ENCODE measurements at places on chromosomes 2 and 18.
A peak's percentile ranks its signal among the peaks of the same experiment; 100 is the strongest.

- DNase-seq: no peak
These were observed 252.2 kb upstream of the RAB6C start for GRCh38 chr2:129727286-129727685.

GRCh38 chr2:230902180-230902899, 22.7 kb downstream of the GPR55 start:
- DNase-seq: peak; percentile 68

DNA sequence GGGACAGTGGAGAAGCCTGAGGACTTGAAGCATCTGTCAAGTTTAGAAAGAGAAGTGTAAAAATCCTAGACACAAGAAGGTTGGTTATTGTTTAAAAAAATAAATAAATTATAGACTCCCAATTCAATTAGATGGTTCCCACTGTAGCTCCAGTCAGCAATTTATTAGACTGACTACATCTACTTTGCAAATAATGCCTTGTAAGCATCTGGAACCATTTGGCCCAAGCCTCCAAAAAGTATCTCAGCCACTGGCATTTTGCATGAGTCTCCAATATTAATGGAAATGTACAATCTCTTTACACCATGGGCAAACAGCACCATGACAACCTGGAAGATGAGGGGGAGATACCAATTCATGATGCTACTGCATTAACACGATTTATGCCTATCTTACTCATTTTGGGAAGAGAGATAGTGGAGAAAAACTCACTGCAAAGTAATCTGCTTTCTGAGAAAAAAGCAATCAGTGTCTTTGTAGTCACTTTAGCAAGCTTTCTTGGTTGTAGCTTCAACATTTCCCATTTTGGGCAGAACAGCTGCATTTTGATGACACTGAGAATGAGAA, 2.8 kb downstream of the NYAP2 start:
- no peak for DNase-seq

DNA sequence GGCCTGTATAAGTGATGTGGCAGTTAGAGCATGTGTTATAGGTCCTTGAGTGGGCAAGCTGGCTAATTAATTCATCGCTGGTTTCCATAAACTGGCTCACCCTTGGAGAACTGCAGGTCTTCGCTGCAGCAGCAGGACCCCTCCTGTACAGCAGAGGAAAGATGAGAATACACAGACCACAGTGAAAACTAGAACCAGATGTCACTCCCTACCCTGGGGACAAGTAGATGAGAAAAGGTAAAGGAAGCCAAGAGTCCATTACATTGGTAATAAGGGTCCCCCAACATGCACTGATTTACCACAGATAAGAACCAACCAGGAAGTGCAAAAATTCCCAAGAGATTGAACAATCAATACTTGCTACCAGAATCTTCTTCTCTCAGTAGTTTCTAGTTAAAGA, 415.6 kb upstream of the LYPD1 start:
- DNase-seq: no peak

- DNase-seq: no peak
These were observed 347.1 kb downstream of the TXNL1 start for GRCh38 chr18:56291294-56291693.

GRCh38 chr2:132676999-132677398, 7.0 kb upstream of the LYPD1 start:
- no peak for DNase-seq

- no peak for DNase-seq
These were observed 46.6 kb downstream of the SMAD2 start for GRCh38 chr18:47883771-47884413.

GRCh38 chr2:174117951-174118930, 130.1 kb downstream of the OLA1 start:
- no peak for DNase-seq

DNA sequence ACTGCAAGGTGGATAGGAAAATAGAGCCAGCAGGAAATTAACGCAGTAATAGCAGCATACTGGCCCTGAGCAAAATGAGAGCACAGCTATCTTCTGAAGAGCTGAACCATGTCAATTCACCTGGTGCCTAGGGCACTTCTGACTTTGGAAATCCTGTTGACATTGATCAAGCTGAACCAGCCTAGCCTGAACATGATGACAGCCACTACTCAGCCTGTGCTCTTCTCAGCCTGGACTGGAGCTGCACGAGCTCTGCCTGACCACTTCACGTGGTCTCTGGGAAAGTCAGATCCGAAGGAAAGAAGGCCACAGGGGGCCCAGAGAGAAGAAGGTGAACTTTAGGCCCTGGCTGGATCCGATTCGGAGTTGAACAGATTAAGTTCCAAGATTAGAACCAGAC, 421.9 kb downstream of the LPIN1 start:
- DNase-seq: no peak

DNA sequence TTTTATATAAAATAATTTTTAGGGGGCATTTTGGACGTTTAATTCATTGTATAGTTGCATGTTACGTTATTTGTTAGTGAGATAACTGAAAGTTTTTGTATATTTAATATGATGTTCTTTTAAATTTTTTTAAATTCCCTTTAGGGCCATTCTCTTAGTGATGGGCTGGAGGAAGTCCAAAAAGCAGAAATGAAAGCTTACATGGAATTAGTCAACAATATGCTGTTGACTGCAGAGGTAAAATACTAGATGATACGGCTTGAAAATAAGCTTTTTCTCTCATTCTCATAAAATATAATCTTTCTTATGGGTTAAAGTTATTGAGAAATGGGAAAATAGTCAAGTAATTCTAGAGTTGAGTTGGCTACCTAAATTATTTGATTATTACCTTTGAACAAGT, 58.9 kb downstream of the MTX2 start:
- DNase-seq: no peak

DNA sequence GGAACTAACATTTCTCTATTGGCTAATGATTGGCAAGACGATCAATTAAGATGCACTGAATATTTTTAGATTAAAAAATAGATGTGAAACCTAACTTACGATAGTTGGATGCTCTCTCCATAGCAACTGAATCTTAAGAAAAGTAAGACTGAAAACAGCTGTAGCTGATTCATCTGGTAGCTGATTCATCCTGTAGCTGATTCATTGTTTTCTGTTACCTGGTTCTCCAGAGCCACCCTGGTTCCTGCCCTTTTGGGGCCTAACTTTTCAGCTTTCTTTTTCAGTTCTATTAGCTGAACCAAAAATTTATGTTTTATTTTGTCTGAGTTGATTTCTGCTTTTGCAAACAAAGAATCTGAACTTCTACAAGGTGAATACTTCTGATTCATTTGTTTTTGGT, 22.7 kb upstream of the SPR start:
- DNase-seq: no peak

DNA sequence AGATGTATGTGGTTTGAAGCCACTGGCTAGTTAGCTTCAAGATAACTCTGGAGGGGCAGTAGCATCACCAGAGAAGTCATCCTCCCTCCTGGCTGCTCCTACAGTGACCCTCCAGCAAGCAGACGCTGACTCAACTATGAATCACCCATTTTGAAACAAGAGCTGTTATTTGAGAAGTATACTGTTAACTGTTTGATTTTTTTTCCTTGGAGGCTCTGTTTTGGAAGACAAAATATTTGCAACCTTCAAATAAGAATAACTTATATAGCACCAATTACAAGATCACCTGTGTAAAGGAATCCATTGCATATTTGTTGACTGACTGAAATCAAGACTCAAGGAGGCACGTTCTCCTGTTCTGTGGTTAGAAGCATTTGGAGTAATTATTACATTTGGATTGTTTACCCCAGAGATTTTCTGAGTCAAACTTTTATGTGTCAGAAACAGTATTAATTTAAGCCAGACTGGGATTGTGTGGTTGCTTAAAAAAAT, 313.8 kb downstream of the MTX2 start:
- DNase-seq: no peak

DNA sequence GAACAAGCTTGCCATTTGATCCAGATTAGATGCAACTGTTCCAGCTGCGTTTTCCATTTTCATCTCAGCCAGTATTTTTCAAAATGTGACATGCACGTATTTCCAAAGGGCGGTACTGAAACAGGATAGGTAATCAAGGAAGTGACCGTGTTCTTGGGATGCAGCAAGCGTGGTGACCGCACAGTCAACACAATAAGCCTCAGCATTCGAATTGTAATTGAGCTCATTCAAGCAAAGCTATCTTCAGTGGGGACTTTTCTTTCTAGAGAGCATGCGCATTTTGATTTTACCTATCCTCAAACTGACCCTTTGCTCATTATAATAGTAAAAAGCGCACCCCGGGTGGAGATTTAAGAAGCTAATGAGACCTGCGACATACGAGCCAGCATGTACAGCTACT, 3.4 kb upstream of the ALPP start:
- no peak for DNase-seq

GRCh38 chr2:38407111-38407682, 30.1 kb upstream of the ATL2 start:
- DNase-seq: no peak

DNA sequence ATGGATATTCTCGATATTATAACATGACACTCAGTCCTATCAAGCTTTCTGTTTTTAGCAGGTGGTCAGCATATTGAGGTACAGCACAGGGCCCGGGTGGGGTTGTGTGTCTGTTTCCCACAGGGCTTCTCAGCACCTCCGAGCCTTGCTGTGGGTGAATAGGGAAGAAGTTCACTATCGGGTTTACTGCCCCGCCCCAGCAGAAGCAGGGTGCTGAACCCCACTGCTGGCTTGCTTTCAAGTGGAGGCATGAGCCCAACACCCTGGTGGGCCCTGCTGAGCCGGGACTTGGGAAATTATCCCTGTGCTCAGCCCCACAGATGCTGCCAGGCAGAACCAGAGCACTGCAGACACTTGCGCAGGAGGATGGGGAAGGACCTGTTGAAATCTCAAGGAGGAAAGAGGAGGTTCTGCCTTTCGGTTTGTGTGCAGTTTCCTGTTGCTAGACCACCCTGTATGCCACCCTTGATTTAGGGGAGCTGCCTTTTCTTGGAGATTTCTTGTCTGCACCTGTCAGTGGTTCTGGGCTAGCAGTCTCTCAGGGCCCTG, 270.3 kb upstream of the SALL3 start:
- DNase-seq: no peak

DNA sequence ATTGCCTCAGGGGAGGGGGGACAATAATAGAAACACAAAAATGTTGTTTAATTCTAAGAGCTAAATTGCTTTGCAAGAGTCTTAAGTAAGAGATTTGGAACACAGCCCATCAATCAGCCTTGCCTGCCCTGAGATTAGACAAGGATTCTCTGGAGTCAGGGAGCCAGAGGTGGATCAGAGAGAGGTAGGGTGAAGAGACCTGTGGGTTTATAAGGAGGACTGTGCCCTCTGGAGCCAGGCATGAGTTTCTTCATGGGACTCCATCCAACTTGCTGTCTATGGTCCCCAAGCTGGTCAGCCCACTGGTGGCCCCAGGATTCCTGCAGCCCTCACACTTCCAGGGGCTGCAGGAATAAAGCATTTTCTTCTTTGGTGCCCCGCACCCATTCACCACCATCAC, 139.3 kb downstream of the ALK start:
- DNase-seq: no peak

DNA sequence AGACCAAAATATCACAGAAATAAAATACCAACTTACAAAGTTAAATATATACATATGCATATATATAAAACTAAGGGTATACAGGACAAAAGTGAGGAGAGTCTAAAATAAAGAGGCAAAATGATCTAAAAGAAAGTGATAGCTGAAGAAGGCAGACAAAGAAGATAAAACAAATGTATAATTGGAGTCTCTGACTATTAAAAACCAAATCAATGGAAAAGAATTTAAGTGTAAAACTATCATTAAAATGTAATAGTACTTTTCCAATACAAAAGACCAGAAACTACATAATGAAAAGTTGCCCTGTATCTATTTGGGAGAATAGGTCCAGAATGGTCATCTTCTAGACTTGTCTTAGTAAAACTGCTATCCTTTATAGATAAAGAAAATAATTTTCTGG, 267.4 kb upstream of the KLHL14 start:
- DNase-seq: no peak

DNA sequence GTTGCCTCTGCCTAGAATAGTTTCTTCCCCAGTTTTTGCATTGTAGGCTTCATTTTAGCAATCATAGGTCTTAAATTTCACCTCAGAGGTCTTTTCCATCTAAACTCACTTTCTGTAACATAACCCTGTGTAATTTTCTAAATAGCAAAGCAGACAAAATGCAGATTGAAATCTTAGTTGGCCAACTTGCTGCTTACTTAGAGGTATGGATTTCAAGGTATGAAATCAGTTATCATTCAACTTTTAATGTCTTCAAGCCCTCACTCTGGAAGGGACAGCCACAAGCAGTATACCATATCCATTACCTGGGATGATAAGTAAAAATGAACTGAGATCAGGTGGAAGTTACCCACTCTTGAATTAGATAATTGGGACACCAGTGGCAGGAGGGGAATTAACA, 3.9 kb downstream of the CCDC121 start:
- DNase-seq: no peak

DNA sequence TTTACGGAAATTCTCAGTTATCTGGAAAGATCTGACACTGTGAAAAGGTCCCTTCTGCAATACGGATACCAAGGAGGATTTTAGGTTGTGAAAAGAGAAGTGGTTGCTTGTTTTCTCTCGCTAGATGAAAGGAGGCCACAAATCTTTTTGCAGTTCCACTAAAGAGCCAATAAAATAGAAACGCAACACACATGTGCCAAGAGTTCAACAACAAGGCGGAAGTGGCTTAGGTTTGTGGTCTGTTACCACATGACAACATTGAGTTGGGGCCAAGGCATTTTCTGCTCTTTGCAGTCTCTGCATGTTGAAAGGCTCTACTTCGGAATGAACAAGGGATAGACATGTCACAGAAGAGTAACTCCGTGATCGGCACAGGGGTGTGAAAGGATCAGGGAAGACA, 115.7 kb upstream of the OSR1 start:
- DNase-seq: peak; percentile 12

DNA sequence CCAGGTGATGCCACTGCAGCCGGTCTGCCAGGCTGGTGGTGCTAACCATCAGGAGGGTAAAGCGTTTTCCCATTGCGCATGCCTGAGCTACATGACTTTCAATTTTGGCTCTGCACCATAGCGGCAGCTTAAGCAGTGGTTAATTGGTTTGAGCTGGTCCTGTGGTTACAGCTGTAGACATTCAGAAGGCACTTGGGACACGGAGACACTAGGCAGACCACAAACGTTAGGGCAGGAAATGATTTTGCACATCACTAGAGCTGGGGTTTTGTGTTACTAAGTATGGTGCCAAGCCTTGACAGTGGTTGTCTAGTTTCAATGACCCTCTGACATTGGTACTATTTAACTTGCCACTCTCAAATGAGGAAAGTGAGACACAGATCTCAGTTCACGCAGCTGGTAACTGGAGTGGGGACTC, 28.9 kb upstream of the CNOT11 start:
- peak; percentile 63 for DNase-seq

- DNase-seq: no peak
These were observed 1.7 kb upstream of the TXNDC2 start for GRCh38 chr18:9884090-9884489.
